ENCODE measurements at places on chromosomes 2 and 18.

- peak; percentile 88 for DNase-seq
Observed at GRCh38 chr2:224909885-224910573, 132.2 kb downstream of the DOCK10 start.

DNA sequence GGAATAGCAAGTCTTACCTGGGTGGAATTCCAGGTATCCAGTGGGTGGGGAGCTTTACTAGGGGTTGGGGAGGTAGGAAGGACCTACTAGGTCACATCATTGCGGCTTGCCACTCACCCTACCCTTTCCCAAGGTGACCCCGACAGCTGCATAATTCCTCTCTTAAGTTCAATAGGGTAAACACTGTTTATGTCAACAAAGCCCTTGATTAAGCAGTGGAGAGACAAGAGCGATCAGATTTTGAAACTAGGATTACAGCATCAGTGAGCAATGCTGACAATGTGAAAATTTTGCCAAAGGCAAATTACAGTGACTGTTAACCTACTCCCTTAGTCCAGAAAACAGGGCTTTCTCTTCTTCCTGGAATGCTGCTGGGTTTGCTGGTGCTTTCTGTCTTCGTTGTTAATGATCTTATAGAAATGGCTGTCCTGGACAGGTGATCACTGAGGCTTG lies 14.5 kb downstream of the SLC19A3 start:
- DNase-seq, result no peak

- DNase-seq, result no peak
Observed at GRCh38 chr2:103594823-103595222, 833.0 kb downstream of the TMEM182 start.

- peak; percentile 1 for DNase-seq
Observed at GRCh38 chr2:69685321-69686048, 41.9 kb upstream of the AAK1 start.

GRCh38 chr2:207157731-207158130 lies 8.0 kb downstream of the KLF7 start:
- no peak for DNase-seq

DNA sequence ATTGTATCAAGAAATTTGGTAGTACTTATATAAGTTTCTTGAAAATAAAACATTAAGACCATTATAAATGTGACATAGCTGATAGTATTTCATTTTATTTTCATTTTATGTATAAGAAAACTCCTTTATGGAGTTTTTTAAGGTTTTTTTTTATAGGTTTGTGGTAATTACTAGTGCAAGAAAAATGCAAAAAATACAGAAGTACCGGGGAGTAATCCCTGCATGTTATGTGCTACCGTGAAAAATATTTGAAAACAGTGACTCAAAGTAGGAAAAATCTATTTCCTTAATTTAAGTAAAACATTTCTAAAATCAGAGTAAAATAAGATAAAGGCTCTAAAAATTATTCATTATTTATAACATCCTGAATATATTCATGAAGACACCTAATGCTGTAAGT lies 21.6 kb downstream of the ZSWIM2 start:
- DNase-seq, result no peak

GRCh38 chr2:188132385-188132784 lies 159.3 kb upstream of the GULP1 start:
- peak; percentile 88 for DNase-seq

DNA sequence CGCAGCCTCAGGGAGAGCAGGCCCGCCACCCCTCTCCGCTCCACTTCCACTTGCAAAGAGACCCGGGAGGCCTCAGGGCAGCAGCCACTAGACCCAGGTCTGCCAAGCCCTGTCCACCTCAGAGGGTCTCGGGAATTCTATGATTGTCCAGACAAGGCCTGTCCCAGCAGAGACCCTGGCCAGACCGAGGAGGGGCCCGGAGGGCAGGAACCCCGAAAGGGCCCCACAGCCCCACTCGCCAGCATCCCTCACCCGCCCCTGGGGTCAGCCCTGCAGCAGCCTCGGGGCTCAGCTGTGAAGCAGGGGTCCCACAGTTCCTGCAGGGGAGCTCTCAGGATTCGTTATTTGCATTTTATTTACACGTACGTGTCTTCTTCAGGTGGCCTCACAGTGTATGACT lies 269.5 kb downstream of the EIPR1 start:
- DNase-seq, result no peak

DNA sequence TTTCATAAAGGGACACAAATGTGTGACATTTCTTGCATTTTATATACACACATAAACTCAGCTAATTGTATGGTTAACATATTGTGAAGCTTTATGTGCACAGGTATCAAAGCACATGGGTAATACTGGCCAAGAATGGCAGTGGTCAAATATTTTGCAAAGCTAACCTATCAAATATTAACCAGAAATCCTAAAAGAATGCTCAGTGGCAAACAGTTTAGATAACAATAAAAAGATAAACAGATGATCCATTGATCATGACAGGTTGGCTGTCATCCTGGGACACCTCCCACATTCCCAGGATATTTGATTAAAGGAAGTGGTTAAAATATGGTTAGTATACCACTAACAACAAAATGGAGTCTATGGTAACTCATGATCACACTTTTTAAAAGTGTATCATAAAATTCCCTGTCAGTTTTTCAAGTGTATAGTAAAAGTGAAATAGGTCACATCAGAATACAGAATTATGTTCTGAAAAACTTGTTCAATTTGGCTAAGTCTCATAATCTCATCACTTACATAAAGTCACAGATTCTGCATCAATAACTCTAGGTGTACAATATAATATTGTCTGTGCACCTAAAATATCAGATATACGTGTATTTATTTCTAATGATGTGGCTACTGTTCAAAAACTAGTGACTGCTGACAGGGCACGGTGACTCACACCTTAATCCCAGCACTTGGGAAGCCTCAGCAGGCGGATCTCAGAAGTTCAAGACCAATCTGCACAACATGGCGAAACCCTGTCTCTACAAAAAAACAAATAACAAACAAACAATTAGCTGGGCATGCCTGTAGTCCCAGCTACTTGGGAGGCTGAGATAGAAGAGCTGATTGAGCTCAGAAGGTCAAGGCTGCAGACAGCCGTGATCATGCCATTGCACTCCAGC lies 48.9 kb downstream of the CDH2 start:
- DNase-seq, result no peak

DNA sequence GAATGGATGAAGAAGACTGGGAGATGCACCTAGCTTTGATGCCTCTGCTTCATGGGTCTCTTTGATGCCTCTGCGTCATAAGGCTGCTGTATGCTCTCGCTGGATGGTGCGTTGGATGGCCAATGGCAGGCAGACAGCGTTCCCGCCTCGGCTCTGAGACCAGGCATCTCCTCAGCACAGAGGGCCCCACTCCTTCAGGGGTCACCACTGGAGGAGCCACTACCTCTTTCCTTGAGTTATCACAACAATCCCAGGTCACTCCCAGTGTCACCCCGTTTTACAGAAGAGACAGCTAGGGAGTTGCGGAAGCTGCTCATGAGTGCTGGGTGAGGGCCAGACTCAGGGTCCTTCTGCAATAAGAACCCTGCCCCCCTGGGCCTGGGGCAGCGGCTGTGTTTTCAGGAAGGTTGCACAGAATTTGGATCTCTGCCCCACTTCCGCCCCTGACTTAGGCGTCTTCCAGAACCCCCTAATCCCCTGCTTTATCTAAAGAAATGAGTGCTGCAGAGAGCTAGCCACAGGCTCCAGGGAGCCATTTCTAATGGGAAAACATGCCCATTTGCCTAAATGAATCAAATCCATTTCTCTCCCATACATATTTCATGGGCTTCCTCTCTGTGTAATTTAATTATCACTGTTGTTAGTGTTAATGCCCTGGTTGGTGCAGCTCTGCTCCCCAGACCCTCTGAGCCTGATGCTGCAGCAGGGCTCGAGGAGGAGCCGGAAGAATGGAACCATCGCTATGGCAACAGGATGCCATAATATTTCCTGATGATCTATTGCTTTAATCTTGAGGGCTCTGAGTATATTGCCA lies 131.8 kb upstream of the HS6ST1 start:
- no peak for DNase-seq

All from NCI-H69 (cell line).